ENCODE measurements at places on chromosomes 16 and 17.

GRCh38 chr17:74528491-74529199 is 2.6 kb downstream of the CD300LB start:
- peak; percentile 31 for DNase-seq

GRCh38 chr17:32323811-32324491 is 18.0 kb downstream of the C17orf75 start:
- peak; percentile 56 for DNase-seq

- peak; percentile 68 for DNase-seq
These were observed 37.6 kb downstream of the CTU2 start for GRCh38 chr16:88743693-88744576.

GRCh38 chr17:6160911-6161855 is 91.0 kb downstream of the WSCD1 start:
- DNase-seq, result no peak

DNA sequence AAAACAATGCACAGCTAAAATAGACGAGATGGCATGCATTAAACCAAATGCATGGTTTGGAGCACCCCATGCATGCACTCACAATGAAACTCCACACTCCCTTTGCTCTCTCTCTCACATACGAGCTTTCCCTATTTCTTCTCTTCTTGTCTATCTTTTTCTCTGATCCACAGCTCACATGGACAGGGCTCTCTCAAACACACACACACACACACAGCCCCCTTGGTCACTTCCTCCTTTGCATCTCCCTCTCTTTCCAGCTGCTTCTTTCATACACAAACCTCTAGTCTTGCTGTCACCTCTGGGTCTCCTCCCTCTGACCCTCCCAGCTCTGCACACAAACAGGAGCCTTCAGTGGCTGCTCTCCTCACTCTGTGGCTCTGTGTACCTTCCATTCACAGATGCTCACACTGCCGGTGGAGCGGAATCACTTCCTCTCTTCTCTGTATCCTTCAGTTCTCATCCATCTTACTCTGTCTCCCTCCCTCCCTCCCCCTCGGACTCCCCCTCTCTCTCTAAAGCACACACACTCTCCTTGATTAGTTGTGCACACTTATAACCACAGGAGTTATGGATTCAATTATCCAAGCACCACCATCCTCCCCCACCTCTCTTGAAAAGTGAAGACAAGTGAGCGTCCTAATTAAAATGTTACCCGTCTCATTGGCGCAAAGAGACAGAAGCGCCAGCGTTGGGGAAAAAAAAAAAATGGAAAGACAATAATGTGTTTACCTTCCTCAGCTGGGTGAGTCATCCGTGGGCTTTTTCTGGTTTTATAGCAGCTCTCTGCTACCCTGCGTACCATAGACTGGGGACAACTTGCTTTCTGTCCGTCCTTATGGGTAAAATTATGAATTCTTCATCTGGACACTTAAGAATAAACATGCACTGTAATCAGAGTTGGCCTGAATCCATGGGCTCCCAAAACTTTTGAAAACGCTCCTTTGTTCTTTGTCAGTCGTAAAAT is 90.8 kb downstream of the SHISA6 start:
- no peak for DNase-seq

- DNase-seq, result no peak
These were observed 107.4 kb downstream of the GAS7 start for GRCh38 chr17:10091046-10091445.

DNA sequence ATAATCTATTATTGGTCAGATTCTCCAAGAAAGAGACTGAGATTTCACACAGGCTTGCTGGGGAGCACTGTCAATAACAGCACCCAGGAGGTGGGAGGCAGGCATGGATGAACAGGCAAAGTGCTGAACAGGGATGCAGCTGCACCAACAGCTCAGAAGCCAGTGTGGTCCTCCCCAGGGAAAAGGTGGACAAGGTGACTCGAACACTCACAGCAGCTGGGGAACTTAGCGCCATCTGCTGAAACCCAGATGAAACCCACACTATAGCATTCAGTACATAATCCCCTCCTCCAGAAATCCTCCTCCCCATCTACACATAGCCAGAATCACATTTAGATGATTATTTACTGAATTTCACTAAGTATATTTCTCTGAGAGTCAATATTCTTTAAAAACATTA is 255.2 kb upstream of the WSB1 start:
- DNase-seq, result no peak

- no peak for DNase-seq
These were observed 116.6 kb downstream of the MRTFB start for GRCh38 chr16:14187517-14188338.

- no peak for DNase-seq
These were observed 18.0 kb downstream of the B9D1 start for GRCh38 chr17:19344311-19345066.

DNA sequence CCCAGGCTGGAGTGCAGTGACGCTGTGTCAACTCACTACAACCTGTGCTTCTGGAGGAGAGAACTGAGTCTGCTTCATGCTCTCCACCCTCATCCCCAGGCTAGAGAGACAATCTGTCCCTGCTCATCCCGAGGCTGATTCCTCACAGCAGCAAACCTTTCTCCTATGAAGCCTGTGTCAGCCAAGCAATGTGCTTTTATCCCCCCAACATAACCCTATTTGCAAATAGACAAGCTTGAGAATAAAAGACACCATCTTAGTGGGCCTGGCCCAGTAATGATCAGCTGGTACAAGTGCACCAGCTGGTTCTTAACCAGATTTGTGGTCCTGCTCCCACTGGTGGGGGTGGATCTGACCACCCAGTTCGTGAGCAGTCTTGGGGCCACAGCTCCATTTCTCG is 322.8 kb downstream of the CPPED1 start:
- no peak for DNase-seq

GRCh38 chr17:48679385-48680096 is 42.8 kb downstream of the PRAC1 start:
- DNase-seq, result no peak

All from CD4-positive, alpha-beta T cell treated with Interleukin-21 for 1 hour (primary cell).